ENCODE measurements at places on chromosomes 13 and 19.

GRCh38 chr19:7918615-7919421, 1.3 kb upstream of the SNAPC2 start:
- DNase-seq: no peak

- no peak for DNase-seq
Observed at GRCh38 chr13:29073755-29074154, 253.6 kb downstream of the MTUS2 start.

DNA sequence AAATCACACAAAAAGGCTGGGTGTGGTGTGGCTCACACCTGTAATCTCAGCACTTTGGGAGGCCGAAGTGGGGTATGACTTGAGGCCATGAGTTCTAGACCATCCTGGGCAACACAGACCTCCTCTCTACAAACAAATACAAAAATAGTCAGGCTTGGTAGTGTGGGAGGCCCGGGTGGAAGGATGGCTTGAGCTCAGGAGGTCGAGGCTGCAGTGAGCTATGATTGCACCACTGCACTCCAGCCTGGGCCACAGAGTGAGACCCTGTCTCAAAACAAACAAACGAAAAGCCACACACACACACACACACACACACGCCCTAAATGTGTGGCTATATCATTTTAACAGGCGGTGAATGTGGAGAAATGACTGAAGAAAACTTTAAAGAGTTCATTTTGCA, 904 bp upstream of the ZNF557 start:
- DNase-seq: no peak

- no peak for DNase-seq
Observed at GRCh38 chr13:40368127-40368891, 298.1 kb downstream of the FOXO1 start.
